Fibroblast of skin of left biceps (primary cell): ENCODE measurements at places on chromosomes 1 and 21.

DNA sequence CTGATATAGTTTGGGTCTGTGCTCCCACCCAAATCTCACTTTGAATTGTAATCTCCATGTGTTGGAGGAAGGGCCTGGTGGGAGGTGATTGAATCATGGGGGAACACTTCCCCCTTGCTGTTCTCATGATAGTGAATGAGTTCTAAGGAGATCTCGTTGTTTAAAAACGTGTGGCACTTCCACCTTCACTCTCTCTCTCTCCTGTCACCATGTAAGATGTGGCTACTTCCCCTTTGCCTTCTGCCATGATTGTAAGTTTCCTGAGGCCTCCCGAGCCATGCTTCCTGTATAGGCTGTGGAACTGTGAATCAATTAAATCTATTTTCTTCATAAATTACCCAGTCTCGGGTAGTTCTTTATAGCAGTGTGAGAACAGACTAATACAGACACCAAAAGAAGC is 40.4 kb downstream of the FRRS1 start:
- no peak for DNase-seq

DNA sequence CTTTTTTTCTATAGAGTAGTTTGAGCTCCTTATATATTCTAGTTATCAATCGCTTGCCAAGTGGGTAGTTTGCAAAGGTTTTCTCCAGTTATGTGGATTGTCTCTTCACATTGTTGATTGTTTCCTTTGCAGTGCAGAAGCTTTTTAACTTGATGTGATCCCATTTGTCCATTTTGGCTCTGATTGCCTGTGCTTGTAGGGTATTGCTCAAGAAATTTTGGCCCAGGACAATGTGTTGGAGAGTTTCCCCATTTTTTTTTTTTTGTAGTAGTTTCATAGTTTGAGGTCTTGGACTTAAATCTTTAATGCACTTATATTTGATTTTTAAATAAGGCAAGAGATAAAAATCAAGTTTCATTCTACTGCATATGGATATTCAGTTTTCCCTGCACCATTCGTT is 774.8 kb upstream of the ADAMTS5 start:
- DNase-seq = no peak

GRCh38 chr1:218069180-218069579 is 215.9 kb upstream of the RRP15 start:
- no peak for DNase-seq

DNA sequence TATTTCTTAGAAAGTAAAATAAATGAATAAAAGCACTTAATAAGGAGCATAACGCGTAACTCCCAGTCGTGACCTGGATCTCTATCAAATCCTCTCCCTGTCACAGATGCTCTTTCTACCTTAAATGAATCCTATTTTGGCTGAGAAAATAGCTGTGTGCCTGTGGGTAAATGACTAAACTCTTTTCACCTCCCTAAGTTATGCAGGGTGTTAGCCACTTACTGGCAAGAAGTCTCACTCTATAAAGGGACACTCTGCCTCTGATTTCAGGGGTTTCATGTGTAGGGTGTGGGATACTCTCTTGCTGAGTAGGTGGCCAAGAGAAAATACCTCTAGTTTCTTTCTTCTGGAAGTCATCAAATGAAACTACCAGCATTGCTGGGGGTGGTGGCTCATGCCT is 24.3 kb upstream of the PPP1R15B start:
- no peak for DNase-seq

DNA sequence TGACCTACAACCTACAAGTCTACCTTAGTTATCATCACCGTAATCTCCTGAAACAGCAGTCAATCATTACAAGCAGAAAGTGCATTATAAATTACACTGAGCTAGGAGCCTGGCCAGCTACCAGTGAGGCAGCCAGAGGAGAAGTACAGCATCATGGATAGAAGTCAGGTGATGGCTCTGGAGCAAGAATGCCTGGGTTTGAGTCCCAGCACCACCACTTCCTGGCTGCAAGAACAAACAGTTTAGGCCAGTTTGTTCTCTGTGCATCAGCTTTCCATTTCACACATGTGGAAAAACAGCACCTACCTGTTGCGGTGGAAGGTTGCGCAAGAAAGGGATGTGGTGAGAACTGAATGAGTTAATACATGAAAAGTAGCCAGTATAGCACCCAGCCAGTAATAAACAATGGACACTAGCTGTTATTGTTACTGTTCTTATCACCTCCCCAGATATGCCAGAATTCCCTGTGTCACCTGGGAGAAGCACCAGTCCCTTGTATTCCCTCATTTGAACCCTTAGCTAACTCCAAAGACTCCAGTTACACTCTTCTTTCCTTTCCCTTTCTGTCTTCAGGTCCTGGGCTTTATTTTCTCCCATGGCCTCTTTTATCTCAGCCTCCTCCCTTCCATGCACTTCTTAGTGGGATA is 9.0 kb downstream of the CREG1 start:
- no peak for DNase-seq

DNA sequence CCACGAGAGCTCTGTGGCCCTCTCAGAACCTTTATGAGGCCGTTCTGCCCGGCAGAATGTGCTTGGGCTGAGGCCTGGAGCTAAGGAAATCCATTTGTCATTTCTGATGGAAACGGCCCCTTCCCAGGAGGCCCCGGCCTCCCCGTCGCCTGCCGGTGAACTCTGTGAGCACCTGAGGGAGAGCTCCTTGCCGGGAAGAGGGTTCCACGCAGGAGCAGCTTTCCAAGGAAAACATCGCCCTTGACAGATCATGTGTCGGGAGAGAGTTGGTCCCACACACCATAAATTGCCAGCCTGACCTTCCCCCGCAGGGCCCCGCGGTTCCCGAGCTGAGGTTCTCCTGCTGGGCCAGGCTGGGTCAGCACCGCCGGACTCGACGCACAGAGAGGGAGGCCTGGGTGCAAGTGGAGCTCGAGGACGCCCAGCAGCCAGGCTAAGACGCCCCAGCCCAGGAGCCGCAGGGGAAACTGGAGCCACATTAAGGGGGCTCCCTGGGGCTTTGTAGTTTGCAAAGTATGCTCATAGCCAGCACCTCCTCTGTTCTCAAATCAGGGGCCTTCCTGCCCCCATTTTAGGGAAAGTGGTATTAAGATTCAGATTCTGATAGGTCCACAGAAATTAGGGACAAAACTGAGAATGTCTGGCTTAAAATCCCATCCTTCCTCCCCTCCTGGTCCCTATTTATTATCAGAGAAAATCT is 239.5 kb downstream of the FOXD2 start:
- no peak for DNase-seq

DNA sequence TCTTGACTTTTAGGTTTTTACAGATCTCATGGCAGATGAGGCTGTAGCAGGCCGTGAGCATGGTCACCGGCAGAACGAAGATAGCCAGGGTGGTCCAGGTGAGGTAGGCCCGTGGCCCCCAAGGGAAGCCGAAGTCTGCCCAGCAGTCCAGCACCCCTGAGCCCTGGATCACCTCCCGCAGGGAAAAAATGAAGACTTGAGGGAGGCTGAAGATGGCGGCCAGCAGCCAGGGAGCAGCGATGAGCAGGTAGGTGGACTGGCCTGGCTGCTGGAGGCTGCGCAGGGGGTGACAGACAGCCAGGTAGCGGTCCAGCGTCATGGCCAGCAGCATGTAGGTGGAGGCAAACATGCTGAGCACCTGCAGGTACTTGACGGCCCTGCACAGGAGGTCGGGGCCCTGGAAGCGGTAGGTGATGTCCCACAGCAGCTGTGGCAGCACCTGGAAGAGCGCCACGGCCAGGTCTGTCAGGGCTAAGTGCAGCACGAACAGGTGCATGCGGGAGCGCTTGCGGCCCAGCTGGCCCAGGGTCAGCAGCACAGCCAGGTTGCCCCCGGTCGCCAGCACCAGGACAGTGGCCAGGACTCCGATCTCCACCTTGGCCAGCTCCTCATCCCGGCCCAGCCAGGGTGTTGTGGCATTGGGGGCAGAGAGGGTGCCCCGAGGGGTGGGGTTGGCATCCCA is 856 bp downstream of the AVPR1B start:
- DNase-seq = no peak

DNA sequence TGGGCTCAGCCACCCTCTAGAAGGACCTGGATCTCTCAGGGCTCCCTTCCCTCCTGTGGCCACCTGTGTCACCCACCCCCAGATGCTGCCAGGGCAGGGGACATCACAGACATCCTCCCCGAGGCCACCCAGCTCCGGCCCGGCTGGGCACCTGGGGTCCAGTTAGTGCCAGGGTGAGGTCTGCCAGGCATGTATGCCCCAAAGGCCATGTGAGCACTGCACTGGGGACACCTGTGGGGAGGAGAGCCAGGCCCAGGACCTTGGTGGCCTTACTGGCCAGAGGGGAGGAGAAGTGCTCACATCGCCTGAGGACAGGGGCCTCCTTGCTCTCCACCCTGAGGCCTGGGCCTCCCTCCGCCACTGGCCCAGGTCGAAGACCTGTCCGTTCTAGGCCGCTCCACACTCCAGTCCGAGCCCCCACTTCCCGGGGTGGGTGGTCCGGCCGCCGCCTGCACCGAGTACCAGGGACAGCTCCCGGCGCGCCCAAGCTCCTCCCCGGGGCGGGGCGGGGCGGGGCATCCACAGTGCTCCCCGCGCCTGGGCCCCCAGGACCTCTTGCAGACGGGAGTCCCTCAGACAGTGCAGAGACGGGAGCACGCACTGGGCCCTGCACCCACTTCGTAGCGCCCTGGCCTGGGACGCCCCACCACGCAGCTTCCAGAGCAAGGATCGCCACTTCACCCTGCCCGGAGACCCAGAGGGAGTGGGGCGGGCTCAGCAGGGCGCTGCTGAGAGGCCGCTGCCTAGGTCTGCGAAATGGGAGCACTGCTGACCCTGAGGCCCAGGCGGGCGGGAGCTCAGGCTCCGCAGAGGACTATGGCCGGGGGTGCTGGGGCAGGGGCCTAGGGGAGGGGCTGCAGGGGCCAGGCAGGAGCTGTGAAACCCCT is 34.3 kb upstream of the CCDC27 start:
- no peak for DNase-seq

DNA sequence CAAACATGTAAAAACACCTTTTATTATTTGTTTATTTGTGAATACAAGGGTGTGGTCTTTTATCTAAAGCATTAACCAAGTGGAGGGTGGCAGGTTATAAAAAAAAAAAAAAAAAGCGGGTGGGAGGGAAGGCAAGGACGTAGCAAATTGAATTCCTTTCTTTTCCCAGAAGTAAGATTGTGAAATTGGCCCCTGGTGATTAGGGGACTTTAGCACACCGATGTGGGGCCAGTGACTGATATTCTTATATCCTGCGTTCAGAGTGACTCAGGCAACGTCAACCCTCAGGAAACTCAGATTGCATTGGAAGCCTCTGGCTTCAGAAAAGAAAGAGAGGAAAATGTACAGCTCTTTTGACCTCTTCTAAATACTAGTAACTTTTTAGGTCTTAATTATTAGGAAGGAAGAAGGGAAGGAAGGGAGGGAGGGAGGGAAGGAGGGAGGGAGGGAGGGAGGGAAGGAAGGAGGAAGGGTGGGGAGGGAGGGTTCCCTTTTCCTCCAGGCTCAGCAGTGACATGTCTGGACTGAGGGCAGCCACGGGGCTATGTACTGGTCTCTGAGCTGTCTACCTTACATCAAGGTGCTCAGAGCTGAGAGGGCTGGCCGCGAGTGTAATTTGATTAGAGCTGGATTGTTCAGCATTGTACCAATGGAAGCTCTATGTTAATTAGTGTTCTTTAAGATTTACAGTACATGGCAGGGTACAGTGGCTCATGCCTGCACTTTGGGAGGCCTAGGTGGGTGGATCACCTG is 30.2 kb downstream of the EVA1C start:
- no peak for DNase-seq

DNA sequence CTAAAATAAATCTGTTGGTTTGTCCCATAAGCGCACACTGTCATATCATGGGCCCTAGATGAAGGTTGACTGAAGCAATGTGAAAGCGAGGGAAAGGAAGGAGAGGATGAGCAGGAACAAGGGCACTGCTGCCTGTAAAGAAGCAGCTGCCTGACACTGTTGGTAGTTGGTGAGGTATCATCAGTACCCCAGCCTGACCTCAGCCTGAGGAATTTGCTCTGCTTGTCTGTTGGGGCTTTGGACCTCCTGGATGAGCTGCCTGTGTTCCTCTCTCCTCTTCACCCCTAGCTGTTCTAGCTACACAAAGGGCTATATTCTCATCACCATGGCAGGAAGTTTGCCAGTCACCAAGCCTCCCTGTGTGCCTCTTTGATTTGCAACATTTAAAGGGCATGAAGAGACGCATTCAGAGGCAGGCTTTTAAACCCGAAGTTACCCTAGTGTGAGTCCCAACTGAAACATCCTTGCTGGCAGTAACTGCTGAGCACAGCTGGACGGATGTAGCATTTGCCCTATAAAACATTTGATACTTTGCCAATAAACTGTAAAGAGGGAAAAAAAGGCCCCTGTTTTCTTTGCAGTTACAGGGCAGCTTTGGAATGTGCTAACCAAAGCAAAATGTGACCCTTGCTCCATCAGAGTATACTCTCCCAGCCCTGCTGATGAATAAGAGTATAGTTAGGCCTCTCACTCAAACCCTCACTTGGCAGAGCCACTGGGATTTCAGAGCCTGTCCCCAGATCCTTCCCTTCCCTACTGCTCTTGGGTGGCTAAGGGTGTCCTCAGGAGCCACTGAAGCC is 22.2 kb upstream of the SPATA6 start:
- peak; percentile 32 for DNase-seq

- no peak for DNase-seq
Observed at GRCh38 chr1:237411621-237412020, 369.6 kb downstream of the RYR2 start.

DNA sequence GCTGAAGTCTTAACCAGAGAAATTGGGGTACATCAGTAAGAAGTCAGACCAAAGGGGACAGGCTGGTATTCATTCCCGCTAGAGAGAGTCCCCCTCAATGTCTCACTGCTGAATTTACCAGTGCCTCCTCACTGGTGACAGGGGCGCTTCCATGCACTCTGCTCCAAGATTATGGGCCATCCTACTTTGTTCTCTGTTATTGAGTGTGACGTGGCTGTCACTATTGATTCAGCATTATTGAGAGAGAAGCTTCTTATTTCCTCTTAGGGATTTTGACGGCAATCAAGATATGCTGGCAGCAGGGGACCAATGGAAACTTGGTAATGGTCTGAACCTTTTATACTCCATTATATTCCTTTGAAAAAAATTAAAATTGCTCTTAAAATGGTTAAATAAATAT is 118.6 kb downstream of the SYF2 start:
- DNase-seq = no peak

GRCh38 chr1:67695963-67696362 is 11.0 kb downstream of the GADD45A start:
- no peak for DNase-seq

DNA sequence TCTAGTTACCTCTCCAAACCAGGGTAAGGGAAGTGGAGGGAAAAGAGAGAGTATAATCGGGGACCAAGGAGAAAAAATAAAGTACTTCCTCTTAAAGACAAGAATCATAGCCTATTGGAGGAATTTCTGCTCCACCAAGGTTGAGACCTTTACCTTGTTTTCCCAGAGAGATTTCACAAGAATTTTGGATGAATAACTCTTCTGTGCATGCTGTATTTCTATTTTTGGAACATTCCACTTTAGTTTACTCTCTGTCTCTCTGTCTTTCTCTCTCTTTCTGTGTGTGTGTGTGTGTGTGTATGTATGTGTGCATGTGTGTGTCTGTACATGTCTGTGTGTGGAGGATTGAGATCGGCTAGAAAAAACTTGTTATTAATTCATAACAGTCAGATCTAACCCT is 318.4 kb upstream of the RGS18 start:
- peak; percentile 30 for DNase-seq
